SJCRH30 (cell line): ENCODE measurements at places on chromosomes 13 and 19. TPM values are rescaled to one million over a fixed set of nuclear protein-coding genes. Genes with fewer than 3 reads are reported as not detected.

GRCh38 chr13:112446867-112447266 lies 70.7 kb downstream of the SPACA7 start:
- H3K4me3 ChIP-seq = no peak overlapping the region
- H3K27ac ChIP-seq = no peak overlapping the region
- no peaks in the 10 kb centered on the region for H3K36me3 ChIP-seq
- no peaks in the 10 kb centered on the region for H3K4me1 ChIP-seq

DNA sequence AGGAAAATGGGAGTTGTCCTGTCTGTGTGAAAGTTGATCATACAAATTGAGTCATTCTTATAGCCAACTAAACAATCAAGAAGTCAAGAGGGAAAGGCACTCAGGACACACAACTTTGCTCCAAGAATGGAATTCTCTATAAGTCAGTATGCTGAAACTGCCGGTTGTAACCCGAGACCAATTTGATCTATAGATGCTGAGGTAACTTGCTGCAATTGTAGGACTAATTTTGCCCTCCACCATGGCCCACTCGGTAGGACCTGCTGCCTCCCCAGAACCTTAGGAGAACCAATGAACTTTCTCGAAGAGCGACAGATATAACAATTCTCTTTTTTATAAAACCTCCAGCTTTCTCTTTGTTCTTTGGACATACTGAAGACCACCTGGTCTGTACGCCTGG lies 157.0 kb downstream of the RNF17 start:
- no peaks in the 10 kb centered on the region for H3K27me3 ChIP-seq
- H3K4me1 ChIP-seq = peaks cover 5% of the 10 kb centered on the region; the same call in 1 of the 2 replicates
- DNase-seq = no peak
- H3K27ac ChIP-seq = no peak overlapping the region
- no peaks in the 10 kb centered on the region for H3K36me3 ChIP-seq
- peak overlapping the region; percentile 95; the same call in 1 of the 2 replicates for H3K4me3 ChIP-seq

- H3K36me3 ChIP-seq = no peaks in the 10 kb centered on the region
- no peaks in the 10 kb centered on the region for H3K4me1 ChIP-seq
- H3K4me3 ChIP-seq = no peak overlapping the region
- DNase-seq = no peak
Measured at GRCh38 chr19:5112681-5113575, 144.0 kb downstream of the KDM4B start.

DNA sequence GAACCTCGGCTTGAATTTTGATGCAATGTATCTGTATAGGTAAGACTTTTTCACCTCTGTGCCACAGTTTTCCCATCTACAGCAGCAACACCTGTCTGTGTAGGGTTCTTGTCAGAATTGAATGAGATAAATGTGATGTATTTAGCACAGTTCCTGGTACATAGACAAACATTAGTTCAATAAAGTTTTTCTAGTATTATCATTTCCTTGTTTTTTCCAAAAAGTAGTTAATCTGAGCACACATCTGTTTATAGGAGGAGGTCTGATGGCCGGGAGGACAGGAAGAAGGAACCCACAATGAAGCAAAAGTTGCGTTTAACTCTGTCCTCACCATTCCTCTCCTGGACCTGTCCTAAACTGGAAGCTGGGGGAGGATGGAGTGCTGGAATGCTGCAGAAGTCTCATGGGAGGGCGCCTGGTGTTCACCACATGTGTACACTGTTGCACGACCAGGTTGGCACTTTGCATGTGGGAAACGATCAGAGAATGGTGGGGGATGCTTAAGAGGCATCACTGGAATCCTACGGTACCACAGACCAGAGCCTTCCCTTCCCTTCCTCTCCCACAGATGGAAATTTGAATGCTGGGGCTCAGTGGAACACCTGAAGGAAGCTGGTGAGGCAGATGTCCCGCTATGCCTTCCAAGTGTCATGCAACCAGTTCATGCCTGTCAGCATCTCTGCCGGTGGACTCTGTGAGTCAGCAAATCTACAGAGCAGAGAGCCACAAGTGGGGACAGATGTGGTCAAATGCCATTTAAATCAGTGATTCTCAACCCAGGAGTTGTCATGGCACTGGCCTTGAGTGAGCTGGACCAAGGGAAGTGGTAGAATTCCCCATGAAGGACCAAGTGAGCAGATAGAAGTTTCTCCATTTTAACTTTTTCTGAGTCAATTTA lies 315.6 kb downstream of the DLEU7 start:
- no peaks in the 10 kb centered on the region for H3K27me3 ChIP-seq
- peaks cover 19% of the 10 kb centered on the region for H3K4me1 ChIP-seq
- H3K4me3 ChIP-seq = no peak overlapping the region
- no peaks in the 10 kb centered on the region for H3K36me3 ChIP-seq

Gene CGB2
- total RNA-seq = not detected in 2 replicates

Gene STARD13
- 29.1 and 35.1 TPM in 2 replicates for total RNA-seq

GRCh38 chr13:48636550-48636949 lies 17.2 kb upstream of the CYSLTR2 start:
- H3K4me1 ChIP-seq = no peaks in the 10 kb centered on the region
- no peaks in the 10 kb centered on the region for H3K27me3 ChIP-seq
- H3K4me3 ChIP-seq = no peak overlapping the region
- no peaks in the 10 kb centered on the region for H3K36me3 ChIP-seq
- no peak for DNase-seq
- H3K27ac ChIP-seq = no peak overlapping the region

- H3K36me3 ChIP-seq = no peaks in the 10 kb centered on the region
- H3K4me1 ChIP-seq = no peaks in the 10 kb centered on the region
- H3K4me3 ChIP-seq = no peak overlapping the region
- no peak overlapping the region for H3K27ac ChIP-seq
- no peak for DNase-seq
Measured at GRCh38 chr13:93356469-93356868, 129.9 kb downstream of the GPC6 start.

DNA sequence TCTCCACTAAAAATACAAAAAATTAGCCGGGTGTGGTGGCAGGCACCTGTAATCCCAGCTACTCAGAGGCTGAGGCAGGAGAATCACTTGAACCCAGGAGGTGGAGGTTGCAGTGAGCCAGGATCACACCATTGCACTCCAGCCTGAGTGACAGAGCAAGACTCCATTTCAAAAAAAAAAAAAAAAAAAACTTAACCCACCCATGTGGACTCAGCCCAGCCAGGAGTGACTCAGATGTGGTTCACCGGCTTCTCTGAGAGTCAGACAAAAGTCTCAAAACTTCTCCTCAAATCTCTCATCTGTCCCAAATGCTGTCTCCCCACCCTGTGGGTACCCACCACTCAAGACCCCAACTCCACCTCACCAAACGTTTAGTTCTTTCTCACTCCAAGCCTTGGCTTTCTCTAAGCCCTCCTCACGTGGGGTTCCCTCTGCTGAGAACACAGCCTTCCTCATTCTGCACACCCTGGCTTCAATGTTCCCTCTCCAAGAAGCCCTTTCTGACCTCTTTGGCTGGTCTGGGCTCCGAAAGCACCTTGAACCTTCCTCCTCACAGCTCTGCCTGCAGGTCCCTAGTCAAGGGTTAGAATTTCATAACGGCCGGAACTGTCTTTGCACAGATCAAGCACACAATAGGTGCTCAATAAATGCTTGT lies 11.1 kb upstream of the RAB3A start:
- H3K4me3 ChIP-seq = no peak overlapping the region
- H3K27me3 ChIP-seq = no peaks in the 10 kb centered on the region
- no peak overlapping the region for H3K27ac ChIP-seq
- no peak for DNase-seq
- no peaks in the 10 kb centered on the region for H3K4me1 ChIP-seq

DNA sequence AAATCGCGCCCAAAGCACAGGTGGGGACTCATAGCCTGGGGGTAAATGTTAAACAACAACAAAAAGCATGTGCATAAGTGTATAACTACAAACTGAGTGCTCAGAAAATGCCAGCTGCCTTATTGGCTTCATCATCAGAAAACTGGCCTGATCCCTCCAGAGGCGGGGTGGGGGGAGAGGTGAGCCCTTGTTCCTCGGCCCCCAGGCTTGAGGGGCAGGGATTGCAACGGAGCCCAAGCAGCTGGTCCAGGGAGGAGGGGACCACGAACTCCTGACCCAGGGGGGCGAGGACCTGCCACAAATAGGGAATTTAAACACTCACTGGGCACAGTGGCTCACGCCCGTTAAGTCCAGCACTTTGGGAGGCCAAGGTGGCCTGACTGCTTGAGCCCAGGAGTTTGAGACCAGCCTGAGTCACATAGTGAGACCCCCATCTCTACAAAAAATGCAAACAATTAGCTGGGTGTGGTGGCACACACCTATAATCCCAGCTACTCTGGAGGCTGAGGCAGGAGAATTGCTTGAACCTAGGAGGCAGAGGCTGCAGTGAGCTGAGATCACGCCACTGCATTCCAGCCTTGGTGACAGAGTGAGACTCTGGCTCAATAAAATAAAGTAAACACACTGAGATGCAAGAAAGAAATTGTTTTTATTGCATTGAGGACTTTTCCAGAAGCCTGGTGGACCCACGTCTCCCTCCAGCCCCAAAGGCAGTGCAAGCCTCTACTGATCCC lies 8.7 kb downstream of the SIRT6 start:
- no peaks in the 10 kb centered on the region for H3K4me1 ChIP-seq
- H3K36me3 ChIP-seq = no peaks in the 10 kb centered on the region
- H3K4me3 ChIP-seq = no peak overlapping the region
- DNase-seq = no peak
- no peaks in the 10 kb centered on the region for H3K27me3 ChIP-seq

- H3K36me3 ChIP-seq = no peaks in the 10 kb centered on the region
- DNase-seq = no peak
- H3K4me3 ChIP-seq = no peak overlapping the region
- H3K4me1 ChIP-seq = peaks cover 9% of the 10 kb centered on the region
- no peaks in the 10 kb centered on the region for H3K27me3 ChIP-seq
Measured at GRCh38 chr13:92991692-92992091, 234.9 kb upstream of the GPC6 start.

GRCh38 chr19:7994114-7994513 lies 11.3 kb downstream of the ELAVL1 start:
- peaks cover 5% of the 10 kb centered on the region; the same call in 1 of the 2 replicates for H3K4me1 ChIP-seq
- DNase-seq = no peak
- peaks cover 36% of the 10 kb centered on the region for H3K36me3 ChIP-seq
- no peak overlapping the region for H3K4me3 ChIP-seq
- no peak overlapping the region for H3K27ac ChIP-seq
- no peaks in the 10 kb centered on the region for H3K27me3 ChIP-seq

DNA sequence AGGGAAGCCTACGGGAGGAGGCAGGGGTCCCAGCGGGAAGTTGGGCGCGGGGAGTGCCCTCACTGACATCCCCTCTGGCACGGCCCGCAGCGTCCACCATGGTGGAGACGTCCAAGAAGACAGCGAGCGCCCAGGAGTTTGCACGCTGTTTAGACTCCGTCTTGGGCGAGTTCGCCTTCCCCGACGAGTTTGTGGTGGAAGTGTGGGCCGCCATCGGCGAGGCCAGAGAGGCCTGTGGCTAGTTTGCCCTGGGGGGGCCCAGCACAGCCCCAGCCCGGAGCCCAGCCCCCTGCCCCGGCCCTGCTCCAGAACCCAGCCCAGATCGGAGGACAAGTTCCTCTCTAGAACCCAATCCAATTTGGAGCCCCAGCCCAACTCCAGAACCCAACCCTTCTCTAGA lies 4.7 kb downstream of the GIPC3 start:
- no peak for DNase-seq
- H3K4me3 ChIP-seq = no peak overlapping the region
- H3K4me1 ChIP-seq = no peaks in the 10 kb centered on the region

DNA sequence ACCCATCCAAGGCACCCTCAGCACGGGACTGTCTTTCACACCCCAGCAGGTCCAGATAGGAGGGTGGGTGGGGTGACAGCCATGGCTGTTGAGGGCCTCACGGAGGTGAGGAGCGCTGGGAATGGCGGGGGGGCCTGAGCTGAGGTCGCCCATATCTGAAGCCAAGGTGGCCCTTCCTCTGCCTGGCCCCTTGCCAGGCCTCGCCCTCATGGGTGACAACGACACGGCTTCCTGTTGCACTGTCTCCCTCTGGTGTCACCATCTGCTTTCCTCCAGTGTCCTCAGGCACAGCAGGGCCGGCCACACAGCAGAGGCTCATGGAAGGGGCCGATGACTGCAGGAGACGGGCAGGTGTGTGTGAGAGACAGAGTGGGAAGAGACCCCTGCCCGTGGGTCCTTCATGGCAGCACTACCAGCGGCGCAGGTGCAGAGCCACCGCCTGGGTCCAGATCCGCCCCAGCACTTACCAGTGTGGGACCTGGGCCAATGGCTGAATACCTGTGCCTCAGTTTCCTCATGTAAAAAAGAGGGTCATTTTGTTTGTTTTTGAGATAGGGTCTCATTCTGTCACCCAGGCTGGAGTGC lies 8.1 kb upstream of the NKPD1 start:
- H3K36me3 ChIP-seq = no peaks in the 10 kb centered on the region
- H3K27me3 ChIP-seq = no peaks in the 10 kb centered on the region
- DNase-seq = no peak
- peaks cover 13% of the 10 kb centered on the region; the same call in 1 of the 2 replicates for H3K4me1 ChIP-seq

- no peaks in the 10 kb centered on the region for H3K27me3 ChIP-seq
- no peaks in the 10 kb centered on the region; the same call in 1 of the 2 replicates for H3K36me3 ChIP-seq
- H3K4me3 ChIP-seq = no peak overlapping the region
- H3K4me1 ChIP-seq = peaks cover 14% of the 10 kb centered on the region; the same call in 1 of the 2 replicates
Measured at GRCh38 chr13:98173431-98174152, 3.5 kb downstream of the RNF113B start.

DNA sequence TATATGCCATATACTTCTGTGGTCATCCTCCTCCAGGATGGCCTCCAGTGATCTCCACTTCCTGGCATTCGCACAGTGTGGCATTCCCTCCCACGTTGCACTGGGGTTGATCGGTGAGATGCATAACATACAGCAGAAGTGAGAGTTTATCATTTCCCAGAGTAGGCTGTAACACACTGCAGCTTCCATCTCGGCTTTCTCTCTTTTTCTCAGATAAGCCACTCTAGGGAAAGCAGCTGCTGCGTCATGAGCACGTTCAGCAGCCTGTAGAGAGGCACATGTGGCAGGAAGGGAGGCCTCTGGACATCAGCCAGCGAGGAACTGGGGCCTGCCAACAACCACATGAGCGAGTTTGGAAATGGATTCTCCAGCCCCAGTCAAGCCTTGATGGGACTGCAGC lies 807.1 kb downstream of the DIAPH3 start:
- no peak overlapping the region for H3K4me3 ChIP-seq
- peaks cover 6% of the 10 kb centered on the region; the same call in 1 of the 2 replicates for H3K4me1 ChIP-seq
- no peaks in the 10 kb centered on the region for H3K27me3 ChIP-seq
- H3K27ac ChIP-seq = peak overlapping the region; percentile 60
- peak; percentile 98 for DNase-seq
- H3K36me3 ChIP-seq = no peaks in the 10 kb centered on the region

Gene SNRPA
- total RNA-seq = 181 and 208 TPM in 2 replicates

Gene ZNF285
- 1.3 and 2.0 TPM in 2 replicates for total RNA-seq

- H3K27ac ChIP-seq = no peak overlapping the region
- H3K4me3 ChIP-seq = no peak overlapping the region
- no peak for DNase-seq
- no peaks in the 10 kb centered on the region for H3K4me1 ChIP-seq
Measured at GRCh38 chr19:6099599-6099998, 10.7 kb downstream of the RFX2 start.

DNA sequence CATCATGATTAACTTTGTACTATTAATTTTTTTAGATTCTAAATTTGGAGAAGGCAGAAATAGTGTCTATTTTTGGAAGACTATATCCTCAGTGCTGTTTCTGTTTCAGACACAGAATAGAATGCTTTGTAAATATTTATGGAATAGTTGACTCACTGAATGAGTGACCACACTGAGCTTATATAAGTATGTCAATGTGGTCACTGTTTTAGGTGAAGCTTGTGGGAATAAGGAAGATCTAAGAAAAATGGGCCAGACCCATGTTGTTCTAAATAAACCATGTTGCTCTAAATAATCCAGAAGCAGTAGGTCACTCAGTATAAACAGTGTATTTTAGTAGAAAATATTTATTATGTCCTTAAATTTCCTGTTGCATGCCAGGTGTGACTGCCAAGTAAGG lies 45.5 kb upstream of the DACH1 start:
- no peak overlapping the region for H3K4me3 ChIP-seq
- H3K27me3 ChIP-seq = no peaks in the 10 kb centered on the region
- H3K27ac ChIP-seq = no peak overlapping the region
- peak; percentile 8 for DNase-seq
